ENCODE measurements at places on chromosomes 1 and 21.

- DNase-seq, result no peak
Observed at GRCh38 chr1:35463232-35463631, 94.0 kb downstream of the KIAA0319L start.

DNA sequence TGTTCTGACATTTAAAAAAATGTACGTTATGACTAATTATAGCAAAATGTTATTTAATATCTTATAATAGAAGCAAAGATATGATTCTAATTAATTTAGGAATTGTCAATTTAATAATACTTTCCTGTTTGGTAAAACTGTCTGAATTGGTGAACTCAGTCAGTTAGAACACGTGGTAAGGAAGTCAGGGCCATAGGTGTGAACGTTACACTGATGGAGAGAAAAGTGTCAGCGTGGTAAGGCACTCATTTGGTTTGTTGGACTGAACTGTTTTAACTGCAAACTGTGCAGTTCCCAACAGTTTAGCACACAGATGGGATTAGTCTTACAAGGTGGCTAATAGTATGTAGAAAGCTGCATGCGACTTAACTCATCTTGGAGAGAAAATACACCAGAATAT lies 102.9 kb downstream of the EPB41 start:
- DNase-seq, result no peak

GRCh38 chr1:44678626-44679025 lies 4.1 kb downstream of the ARMH1 start:
- DNase-seq, result no peak

DNA sequence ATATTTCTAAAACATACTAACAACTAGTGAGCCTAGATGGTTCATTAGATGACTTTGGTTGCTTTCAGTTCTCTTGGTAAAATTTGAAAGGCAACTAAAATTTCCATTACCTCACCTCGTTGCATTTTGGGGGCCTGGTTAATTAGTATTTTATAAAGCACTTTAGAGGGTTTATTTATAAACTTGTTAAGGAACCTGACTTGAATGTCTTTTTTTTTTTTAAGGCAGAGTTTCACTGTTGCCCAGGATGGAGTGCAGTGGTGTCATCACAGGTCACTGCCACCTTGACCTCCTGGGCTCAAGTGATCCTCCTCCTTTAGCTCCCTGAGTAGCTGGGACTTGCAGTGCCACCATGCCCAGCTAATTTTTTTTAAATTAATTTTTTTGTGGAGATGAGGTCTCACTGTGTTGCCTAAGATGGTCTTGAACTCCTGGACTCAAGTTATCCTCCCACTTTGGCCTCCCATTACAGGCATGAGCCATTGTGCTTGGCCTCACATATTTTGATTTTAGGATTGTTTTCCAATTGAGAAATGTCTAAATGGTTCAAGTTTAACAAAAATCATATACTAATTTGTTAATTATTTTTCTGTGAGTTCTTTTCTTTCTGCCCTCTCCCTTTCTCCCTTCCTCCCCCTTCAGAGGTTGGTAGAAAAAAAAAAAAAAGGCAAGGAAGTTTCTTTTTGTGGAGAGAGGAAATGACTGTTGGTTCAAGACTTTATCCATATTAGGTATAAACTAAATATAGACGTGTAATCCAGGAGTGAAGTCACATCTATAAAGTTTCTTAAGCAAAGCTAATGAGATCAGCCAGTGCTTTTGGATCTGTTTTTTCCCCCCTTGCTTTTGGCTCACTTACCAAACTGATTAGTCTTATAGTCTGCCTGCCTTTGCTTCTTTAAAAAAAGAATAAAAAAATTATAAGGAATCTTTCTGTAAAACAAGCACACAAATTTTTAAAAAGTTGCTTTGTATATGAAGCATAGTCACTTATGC lies 24.7 kb downstream of the CLIC4 start:
- no peak for DNase-seq

DNA sequence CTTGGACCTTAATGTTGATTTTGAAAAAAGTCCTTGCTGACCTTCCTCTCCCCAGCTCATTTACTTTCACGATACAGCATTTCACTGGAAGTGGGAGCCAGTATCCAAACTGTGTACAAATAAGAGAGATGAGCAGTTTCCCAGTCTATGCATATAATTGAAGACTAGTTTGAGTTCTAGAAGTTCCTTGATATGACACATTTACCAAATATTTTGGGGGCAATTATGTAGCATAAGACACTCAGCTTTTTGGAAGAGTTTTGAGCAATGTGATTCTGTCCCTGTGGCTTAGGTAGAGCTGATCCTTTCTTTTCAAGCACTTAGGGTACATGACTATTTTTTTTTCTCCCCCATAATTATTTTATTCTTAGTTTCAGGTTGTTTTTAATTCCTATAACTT lies 26.4 kb downstream of the GIPC2 start:
- no peak for DNase-seq

- DNase-seq, result no peak
Observed at GRCh38 chr1:47479664-47480063, 41.8 kb downstream of the FOXD2 start.

DNA sequence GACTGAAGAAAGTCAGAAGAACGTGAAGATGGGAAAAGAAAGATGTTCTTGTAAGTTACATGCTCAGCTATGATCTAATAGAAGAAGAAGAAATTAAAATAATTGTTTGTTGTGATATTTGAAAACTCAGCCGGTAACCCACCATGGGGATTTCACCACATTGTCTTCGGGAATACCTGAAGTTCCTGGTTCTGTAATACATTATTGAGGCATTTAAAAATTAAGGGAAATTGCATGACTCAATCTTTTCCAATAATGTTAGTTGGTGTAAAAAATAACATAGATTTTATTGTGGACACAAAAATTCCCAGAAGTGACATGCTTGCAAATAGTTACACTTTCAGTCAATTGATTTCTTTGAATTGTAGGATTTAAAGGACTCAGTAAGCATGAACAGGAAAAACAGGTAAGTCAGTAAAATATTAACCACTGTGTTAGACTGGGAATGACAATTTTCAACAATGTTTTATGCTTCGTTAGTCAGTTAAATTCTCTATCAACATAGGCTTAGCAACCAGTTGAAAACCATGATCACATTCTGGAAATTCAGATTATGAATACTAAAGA lies 745.1 kb downstream of the LTN1 start:
- no peak for DNase-seq

DNA sequence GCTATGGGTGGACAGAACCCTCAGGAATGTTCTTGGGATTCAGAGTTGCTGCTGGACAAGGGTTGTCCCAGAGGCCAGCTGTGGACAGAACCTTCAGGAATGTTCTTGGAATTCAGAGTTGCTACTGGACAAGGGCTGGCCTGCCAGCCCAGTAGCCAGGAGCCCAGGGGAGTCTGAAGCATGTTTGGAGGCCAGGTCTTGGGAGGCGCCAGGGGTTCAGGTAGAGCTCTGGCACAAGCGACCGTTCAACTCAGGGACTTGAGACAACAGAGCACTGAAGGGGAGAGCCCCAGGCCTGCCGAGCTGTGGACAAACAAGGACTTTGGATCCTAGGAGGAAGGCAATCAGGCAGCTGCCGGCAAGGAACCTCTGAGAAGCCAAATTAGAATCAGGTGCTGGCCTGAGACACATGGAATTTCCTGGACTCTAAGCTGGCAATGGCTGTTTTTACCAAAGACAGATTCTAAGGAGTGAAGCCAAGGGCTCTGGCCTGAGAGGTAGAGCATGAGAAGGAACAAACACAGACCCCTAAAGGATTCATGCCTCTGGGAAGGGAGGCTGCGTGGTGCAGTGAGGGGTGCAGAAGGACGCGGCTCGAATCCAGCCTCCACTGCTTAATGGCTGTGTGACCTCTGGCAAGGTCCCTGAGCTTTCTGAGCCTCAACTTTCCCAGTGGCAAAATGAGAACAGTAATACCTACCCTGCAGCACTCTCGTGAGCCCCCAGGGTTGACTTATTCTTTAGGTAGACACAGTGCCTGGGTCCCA lies 13.4 kb downstream of the PLA2G5 start:
- DNase-seq, result no peak

DNA sequence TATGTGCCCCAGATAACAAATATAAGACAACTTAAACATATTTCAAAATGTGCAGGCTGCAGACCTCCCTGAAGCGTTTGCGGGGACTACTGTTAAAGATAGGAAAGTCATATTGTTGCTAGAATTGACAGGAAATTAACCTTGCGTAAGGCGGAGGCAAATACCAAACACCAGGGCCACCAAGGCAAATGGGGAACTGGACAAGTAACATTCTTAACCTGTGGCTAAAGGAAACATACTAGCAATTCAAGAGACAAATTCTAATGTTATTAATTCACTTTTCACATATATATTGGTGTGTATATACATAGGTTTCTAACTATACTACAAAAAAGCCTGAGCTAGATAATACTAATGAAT lies 6.8 kb downstream of the HAPLN2 start:
- no peak for DNase-seq

GRCh38 chr1:34763142-34763781 lies 3.7 kb downstream of the GJB4 start:
- no peak for DNase-seq

DNA sequence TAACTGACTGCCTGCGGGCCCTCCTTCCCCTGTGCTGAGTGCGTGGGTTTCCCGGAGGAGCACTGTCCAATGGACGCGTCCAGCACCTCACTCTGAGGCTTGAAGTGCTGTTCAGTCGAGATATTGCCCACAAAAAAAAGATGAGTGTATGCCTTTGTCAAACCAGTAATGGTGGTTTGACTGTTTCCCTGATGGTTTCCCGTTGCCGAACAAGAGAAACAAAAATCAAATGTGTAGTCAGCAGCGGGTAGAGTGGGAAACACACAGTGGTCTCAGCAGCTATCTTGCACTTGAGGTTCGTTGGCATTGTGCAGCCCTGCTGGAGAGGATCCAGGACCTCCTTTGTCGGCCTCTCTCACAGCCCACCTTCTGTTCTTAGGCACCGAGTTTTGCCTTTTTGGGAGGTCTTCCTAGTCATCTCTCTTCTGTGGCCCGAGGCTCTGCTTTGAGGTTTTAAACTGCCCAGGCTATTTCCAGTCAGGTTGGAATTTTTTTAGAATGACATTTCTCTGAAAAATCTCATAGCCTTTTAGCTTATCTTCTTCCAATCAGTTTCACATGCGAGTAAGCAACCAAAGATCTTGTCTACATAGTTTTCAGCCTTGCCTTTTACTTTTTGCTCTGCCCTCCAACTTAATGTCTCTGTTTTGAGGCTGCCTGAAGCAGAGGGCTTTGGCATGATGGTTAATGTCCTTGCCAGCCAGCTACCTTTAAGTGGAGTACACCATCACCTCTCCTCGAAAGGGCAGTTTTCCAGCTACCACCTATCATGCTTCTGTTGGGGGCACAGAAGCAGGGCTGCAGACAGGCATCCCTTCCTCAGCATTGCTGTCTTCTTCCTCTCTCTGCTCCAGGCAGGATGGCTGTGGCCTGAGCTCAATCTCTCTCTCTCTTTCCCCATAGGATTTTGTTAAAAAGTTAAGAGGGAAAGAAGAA lies 132.3 kb downstream of the URB2 start:
- no peak for DNase-seq

DNA sequence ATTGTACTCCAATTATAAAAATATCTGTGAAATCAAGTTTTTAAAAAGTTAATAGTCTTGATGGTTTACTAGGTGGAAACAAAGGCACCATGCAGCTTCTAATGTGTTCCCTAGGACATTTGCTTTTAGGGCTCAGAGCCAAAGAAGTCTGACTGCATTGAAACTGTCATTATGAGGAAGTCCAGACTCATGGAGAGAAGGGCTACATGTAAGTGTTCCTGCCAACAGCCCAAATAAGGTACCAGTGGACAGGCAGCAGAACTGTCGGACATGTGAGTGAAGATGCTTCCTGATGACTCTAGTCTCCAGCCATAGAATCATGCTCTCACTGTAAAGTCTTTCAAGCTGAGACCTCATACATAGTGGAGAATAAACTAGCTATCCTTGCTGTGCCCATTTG lies 287.6 kb downstream of the AKT3 start:
- no peak for DNase-seq

- no peak for DNase-seq
Observed at GRCh38 chr1:115671176-115671934, 29.6 kb downstream of the VANGL1 start.

DNA sequence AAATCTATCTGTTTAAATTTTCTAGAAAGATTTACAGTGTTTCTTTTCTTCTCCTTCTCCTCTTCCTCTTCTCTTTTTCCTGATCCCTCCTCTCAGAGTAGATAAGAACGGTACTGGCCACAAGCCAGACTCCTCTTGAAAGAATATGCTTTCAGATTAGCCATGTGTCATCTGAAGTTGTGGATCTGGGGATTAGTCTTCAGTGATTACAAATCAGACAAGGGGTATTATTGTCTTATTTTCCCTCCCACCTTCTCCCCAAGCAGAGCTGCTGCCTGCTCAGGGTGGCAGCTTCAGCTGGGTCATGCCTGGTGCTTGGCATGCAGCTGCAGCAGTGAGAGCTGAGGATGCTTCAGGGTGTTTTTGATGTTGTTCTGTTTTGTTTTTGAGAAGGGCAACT lies 42.7 kb downstream of the SGIP1 start:
- no peak for DNase-seq

GRCh38 chr1:201656311-201657032 lies 117.5 kb downstream of the NAV1 start:
- DNase-seq, result no peak

DNA sequence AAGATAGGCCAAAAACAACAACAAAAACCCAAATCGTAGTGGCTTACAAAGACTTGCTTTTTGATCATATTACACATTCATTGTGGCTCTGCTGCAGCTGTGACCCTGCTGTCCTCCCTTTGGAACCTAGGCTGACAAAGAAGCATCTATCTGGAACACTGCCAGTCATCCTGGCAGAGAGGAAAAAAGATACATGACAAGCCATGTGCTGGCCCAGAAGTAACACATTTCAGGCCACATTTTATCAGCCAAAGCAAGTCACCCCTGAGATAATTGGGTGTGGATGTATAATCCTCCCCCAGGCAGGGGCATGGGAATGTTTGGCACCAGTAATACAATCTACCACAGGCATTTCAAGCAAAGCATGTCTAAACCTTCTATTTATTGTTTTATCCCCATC lies 37.2 kb upstream of the AGO1 start:
- no peak for DNase-seq

DNA sequence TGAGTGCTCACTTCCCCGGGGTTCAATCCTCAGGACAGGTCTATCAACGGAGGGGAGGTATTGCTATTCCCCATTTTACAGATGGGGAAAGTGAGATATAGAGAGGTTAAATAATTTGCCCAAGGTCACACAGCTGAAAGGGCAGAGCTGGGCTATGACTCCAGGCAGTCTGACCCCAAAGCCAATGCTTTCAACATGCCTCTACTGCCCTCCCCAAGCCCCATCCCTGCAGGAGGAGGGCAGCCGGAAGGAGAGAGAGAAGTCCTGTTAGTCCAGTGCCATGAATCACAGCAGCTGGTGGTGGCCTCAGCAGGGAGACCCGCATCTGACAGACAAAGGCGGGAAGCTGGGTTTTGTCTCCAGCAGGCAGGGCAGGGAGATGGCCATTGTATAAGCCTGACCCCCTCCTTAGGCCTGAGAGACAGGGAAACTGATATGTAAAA lies 20.0 kb upstream of the CLIC4 start:
- DNase-seq, result no peak

All from stimulated activated CD8-positive, alpha-beta memory T cell treated with anti-CD3 and anti-CD28 coated beads, Interleukin-4, amount 100 ng/mL, for 4 hours (primary cell).